ENCODE measurements at places on chromosomes 13 and 19.

GRCh38 chr13:23599083-23599925 lies 29.1 kb downstream of the TNFRSF19 start:
- peak; percentile 69 for DNase-seq

GRCh38 chr13:33195693-33196464 lies 89.7 kb downstream of the STARD13 start:
- DNase-seq, result no peak

- DNase-seq, result no peak
Measured at GRCh38 chr13:96200810-96201209, 110.9 kb downstream of the HS6ST3 start.

DNA sequence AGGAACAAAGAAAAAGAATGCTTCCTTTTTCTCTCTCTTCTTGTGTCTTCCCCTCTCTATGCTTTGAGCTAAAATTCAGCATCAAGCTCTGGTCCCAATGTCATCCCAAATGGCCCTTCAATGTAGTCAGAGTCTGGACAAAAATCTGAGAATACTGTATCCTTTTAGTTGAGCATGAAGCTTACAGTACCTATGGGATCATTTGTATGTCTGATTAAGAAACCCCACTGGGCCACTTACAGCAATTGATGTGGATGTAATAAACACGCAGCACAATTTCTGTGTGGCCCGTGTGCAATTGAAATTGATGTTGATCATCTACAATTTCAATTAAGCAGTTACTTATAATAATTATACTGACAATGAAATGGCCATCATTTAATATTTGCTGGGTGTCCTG lies 188.9 kb upstream of the RNF113B start:
- no peak for DNase-seq

- no peak for DNase-seq
Measured at GRCh38 chr13:37652596-37652995, 54.0 kb upstream of the POSTN start.

- no peak for DNase-seq
Measured at GRCh38 chr19:11164296-11164695, 8.7 kb upstream of the SPC24 start.

GRCh38 chr19:32231691-32232090 lies 113.7 kb upstream of the ZNF507 start:
- DNase-seq, result no peak

DNA sequence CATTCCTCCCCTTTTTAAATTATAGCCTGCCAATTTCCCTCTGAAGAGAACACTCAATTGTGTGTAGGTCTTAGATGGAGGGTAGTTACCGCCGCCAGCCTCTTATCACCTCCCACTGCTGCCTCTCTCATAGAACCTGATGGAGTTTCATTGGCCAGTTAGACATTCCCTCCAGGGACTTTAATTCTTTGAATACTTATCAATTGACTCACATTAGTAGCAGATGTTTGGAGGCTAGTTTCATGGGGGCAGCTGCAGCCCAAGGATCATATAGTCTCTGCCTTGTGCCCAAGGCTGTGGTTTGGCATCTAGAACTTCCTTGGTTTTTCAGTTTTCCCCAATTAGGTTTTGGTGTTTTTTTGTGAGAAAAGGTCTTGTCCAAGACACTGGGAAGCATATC lies 318.9 kb upstream of the HTR2A start:
- DNase-seq, result peak; percentile 53

GRCh38 chr13:25085125-25085742 lies 10.7 kb upstream of the PABPC3 start:
- peak; percentile 42 for DNase-seq

GRCh38 chr19:30122431-30122830 lies 180.4 kb downstream of the URI1 start:
- no peak for DNase-seq

DNA sequence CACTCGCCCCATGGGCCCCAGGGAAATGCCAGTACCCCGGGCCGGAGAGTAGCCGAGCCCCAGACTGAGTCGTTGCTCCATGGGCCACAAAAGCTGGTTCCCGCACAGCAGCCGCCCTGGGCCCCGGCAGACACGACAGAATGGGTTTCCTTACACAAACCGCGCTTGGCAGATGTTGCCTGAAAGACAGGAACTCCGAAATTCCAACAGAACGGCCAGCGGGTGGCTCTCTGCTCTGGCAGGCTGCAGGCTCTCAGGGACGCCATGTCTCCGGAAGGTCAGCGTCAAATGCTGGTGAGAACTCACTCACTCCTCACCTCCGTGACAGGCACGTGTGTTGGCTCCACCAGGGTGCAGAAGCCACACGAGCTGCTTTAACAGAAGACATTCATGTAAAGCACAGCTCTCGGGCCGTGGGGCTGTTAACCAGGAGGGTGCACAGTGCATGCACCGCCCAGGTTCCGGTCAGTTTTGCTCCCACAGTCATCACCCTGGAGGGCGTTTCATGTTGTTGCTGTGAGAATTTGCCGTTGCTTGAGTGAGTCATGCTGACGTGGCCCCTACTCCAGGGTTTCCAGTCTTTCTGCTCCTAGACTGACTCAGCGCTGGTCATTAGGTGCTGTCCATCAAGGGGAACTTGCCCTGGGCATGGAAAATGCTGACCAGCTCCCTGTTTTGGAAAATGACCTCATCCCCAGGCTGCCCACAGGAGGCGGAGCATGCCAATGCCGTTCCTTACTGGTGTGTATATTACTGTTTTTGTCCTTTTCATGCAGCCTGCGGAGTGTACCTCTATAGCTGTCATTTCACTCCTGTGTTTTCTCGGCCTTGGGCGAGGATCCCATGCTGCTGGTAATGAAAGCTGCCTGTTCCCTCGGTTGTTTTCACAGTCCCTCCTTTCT lies 44.8 kb downstream of the ANKRD10 start:
- peak; percentile 99 for DNase-seq

DNA sequence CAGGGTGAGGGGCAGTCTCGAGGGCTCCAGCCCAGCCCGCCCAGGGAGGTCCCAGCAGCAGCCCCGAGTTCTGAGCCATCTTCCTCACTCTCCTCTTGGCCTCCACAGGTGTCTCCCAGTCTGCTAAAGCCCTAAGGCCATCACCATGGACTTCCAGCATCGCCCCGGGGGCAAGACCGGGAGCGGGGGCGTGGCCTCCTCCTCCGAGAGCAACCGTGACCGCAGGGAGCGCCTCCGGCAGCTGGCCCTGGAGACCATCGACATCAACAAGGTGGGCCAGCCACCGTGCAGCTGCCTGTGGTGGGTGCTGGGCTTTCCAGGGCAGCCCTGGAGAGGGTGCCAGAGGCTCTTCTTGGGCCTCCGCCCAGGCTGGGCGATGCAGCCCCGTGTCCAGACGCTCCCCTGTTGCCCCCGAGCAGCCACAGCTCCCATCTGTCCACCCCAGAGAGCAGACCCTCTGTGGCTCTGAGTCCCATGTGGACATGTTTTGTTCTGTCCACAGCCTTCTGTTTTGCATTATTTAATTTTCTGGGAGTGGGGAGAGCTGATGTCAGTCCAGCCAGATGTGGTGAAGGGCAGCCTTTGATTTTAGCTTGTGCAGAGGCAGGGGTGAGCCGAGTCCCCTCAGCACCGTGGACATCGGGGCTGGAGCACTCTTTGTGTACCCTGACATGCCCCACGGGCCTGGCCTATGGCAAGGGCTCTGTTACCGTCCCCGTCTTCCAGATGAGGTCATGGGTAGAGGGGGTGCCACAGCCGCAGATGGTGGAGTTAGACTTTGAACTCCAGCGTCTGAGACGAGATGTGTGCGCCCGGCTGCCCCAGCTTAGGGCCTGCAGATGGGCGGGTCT lies 5.6 kb upstream of the AMH start:
- DNase-seq, result no peak

DNA sequence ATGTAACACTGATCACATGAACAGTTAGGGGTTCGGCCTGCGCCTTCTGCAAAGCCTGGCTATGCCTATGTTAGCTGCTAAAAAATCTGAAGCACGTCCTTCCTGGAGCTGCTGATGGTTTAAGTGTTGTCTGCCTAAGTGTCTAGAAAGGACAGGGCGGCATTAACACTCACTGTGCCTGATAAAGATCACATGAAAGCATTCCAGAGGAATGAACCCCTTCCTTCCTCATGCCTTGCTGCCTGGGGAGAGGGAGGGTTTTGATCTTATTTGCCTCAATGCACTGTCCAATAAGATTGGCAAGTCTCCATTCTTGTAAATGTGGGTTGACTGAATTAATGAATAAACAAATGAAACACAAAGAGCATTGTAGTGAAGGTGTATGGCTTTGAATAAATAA lies 5.2 kb downstream of the DOCK9 start:
- DNase-seq, result peak; percentile 72

DNA sequence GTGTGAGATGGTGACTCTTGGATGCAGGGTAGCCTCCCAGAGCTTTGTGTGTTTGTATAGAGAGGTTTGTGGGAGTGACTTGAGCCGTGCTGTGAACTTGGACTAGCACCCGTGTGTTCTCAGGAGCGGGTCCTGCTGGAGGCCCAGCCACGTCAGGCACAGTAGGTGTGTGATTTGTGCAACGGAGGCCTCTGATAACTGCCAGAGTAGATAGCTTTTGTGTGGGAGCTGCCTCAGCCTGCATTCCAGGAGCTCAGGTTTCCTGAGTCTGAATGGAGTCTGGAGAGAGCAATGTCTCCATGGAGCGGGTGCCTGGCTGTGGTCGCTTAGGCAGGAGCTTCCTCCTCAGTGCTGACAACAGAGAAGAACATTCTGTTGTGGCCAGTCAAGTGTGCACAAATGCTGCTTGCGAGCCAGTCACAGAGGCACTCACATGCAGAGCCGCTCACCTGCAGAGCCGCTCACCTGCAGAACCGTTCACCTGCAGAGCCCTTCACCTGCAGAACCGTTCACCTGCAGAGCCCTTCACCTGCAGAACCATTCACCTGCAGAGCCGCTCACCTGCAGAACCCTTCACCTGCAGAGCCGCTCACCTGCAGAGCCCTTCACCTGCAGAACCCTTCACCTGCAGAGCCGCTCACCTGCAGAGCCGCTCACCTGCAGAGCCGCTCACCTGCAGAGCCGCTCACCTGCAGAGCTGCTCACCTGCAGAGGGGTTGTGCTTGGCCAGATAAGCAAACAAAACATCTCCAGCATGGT lies 32.6 kb downstream of the TFDP1 start:
- DNase-seq, result peak; percentile 74

DNA sequence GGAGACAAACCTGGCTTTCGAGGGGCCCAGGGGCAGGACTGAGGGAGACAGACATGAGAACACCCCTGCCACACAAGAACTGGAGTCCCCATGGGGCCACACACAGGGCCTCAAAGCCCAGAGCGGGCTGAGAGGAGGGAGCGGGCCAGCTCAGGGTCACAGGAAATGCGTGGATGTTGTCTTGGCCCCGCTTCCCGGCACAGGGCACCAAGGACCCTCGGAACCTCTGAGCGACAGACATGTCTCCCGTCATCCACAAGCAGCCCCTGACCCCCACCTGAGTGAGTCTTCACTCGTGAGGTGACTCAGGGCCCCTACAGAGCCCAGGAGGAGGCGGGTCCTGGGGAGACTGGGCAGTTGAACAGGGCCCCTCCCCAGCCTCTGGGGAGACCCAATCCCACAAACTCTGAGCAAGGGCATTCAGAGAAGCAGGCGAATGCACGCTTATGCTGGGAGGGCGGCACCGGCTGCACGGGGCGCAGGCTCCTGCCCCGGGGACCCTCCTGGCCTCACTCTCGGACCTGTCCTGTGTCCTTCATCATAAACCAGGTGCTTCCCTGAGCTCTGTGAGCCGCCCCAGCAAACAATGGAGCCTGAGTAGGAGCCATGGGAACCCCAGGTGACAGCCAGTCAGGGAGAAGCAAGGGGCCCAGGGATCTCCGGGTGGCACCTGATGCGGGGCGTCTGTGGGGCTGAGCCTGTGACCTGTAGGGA lies 20.1 kb downstream of the SGTA start:
- DNase-seq, result no peak

DNA sequence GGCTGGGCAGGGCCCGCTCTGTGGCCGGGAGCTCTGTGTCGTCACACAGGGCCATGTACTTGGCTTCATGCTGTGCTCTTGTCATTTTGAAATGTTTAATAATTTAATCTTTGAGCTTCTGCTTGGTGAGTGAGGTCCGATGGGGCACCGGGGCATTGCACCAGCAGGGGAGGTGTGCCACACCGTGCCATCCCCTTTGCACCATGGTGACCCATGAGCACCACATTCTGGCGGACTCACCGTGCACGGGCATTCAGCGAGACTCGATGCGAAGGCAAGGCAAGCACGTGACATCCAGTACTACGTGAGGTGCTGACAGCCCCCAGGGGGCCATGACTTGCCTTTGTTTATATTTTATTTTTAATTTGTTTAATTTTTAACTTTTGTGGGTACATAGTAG lies 204.3 kb downstream of the URI1 start:
- no peak for DNase-seq

GRCh38 chr13:20401931-20402856 lies 123.5 kb downstream of the CRYL1 start:
- DNase-seq, result no peak

GRCh38 chr13:100234524-100235136 lies 145.7 kb downstream of the PCCA start:
- no peak for DNase-seq

DNA sequence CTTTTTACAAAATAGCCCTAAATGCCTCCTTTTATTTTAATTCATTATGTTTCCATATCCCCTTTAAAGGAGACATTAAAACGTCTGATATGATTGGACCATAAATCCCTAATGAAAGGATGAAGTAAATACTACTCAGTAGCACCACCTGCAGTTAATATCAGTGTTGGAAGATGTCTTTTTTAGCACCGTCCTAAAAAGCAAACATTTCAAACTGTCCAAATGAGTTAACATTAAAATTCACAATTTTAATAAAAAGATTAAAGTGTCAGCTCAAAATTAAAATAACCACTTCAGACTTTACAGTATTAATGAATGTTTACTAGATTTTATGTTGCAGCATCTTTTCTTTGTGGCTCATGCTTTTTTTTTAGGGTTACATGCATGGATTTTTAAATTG lies 12.3 kb downstream of the ZNF507 start:
- DNase-seq, result no peak

GRCh38 chr13:99989276-99990125 lies 7.9 kb downstream of the ZIC2 start:
- peak; percentile 61 for DNase-seq

- DNase-seq, result no peak
Measured at GRCh38 chr13:101283782-101284181, 132.5 kb downstream of the NALCN start.

- no peak for DNase-seq
Measured at GRCh38 chr19:34375598-34375997, 10.6 kb downstream of the GPI start.

GRCh38 chr13:96963786-96964475 lies 30.3 kb downstream of the OXGR1 start:
- no peak for DNase-seq

- no peak for DNase-seq
Measured at GRCh38 chr13:49246850-49247642, 679 bp upstream of the CDADC1 start.

- DNase-seq, result no peak
Measured at GRCh38 chr13:34864671-34865070, 77.4 kb upstream of the NBEA start.

- DNase-seq, result peak; percentile 34
Measured at GRCh38 chr13:50080203-50080910, 65.1 kb downstream of the KCNRG start.
